Activated CD4-positive, alpha-beta T cell treated with anti-CD3 and anti-CD28 coated beads, Interleukin-2, amount 50 U/mL, for 48 hours (primary cell): ENCODE measurements at places on chromosomes 6 and 20.
A peak's percentile ranks its signal among the peaks of the same experiment; 100 is the strongest.

DNA sequence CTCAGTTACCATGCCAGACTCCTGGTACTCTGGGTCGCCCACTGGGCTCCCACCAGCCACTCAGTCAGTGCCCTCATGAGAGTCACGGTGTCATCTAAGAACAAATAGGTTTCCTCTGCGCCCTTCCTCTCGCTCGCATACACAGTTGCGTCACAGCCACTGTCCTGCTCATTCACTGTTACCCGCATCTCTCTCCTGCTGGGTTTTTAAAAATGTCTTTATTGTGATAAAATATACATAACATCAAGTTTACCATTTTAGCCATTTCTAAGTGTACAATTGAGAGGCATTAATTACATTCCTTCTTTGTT is 4.0 kb downstream of the TEAD3 start:
- no peak for DNase-seq

- no peak for DNase-seq
Measured at GRCh38 chr6:4180652-4181255, 45.4 kb upstream of the ECI2 start.

DNA sequence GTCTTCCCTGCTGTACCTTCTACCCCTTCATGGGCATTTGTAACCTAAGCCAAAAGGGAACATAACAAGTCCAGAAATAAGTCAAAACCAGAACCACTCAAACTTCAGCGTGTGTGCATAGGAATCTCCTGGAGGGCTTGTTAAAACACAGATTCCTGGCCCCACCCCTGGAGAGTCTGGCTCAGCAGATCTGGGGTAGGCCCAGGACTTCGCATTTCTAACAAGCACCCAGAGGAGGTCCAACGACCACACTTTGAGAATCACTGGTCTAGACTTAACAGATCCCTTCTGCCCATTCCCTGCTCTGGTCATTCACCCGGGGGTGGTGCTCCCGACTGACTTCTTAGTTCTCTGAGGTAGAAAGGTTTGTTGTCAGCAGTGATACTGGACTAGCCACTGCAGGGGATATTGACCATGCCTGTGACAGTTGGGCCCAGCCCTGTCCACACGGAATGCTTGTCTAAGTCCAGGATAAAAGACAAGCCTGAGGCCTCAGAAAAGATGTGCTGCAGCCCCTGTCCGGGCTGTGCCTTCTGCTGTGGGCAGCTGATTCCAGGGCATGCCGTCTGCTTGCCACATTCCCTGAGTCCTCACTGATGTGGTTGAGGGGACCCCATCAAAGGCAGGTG is 68.6 kb downstream of the SYNJ2 start:
- no peak for DNase-seq

GRCh38 chr6:152571089-152571488 is 66.1 kb downstream of the SYNE1 start:
- DNase-seq: no peak

- DNase-seq: no peak
Measured at GRCh38 chr6:121984956-121985355, 414.5 kb upstream of the HSF2 start.

GRCh38 chr6:168394606-168395005 is 46.4 kb upstream of the SMOC2 start:
- no peak for DNase-seq

GRCh38 chr20:25588491-25588890 is 3.2 kb upstream of the NINL start:
- no peak for DNase-seq

GRCh38 chr6:75762063-75762462 is 13.0 kb downstream of the MYO6 start:
- DNase-seq: no peak

- DNase-seq: no peak
Measured at GRCh38 chr6:107620732-107621131, 130.8 kb downstream of the SOBP start.

DNA sequence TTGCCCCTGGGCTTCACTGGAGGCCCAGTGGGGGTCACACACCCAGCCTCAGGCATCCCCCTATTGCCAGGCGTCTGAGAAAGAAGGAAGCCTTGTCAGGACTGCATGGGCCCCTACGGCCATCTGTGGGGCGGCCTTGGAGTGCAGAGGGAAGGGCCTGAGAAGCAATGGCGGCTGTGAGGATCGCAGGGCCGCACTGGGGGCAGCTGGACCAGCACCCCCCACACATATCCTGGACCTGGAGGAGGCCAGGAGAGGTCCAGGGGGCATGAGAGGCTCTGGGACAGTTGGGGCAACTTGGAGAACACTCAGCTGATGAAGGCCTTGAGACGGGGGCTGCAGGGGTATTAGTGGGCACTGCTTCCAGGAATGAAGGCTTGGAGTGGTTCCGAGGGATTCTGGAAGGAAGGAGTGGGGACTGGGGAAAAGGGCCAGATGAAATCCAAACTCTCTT is 16.5 kb downstream of the MDFI start:
- no peak for DNase-seq

GRCh38 chr6:28809947-28810658 is 113.7 kb downstream of the TRIM27 start:
- DNase-seq: no peak

GRCh38 chr6:31689249-31690110 is 8.6 kb upstream of the LY6G5C start:
- no peak for DNase-seq

- DNase-seq: no peak
Measured at GRCh38 chr6:168884050-168884645, 369.5 kb downstream of the THBS2 start.

DNA sequence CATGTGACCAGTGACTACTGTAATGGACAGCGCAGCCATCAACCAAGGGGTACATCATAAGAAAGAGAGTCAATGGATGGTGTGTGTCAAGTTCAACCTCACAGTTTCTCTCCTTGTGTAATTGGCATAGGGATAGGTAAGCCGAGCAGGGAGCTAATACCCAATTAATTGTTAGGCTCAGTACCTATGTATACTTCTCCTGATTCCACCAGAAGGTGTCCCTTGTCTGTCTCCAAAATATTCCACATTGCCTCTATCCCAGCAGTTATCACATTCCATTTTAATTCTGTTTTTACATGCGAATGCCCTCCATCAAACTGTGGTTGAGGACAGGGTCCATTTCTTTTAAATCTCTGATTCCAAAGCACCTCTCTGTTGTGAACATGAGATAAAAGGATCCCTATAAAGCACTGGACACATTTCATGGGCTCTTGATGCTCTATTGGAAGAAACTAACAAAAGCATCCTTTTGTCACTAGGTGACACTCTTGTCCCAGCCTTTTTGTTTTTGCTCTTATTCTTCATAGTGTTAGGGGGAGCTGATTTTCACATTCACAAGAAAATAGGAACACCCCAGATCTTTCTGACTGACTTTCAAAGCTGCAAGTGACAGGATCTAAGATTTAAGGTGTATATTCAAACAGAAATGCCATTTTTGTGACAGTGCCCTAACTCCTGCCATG is 38.9 kb downstream of the FBXO9 start:
- DNase-seq: no peak

DNA sequence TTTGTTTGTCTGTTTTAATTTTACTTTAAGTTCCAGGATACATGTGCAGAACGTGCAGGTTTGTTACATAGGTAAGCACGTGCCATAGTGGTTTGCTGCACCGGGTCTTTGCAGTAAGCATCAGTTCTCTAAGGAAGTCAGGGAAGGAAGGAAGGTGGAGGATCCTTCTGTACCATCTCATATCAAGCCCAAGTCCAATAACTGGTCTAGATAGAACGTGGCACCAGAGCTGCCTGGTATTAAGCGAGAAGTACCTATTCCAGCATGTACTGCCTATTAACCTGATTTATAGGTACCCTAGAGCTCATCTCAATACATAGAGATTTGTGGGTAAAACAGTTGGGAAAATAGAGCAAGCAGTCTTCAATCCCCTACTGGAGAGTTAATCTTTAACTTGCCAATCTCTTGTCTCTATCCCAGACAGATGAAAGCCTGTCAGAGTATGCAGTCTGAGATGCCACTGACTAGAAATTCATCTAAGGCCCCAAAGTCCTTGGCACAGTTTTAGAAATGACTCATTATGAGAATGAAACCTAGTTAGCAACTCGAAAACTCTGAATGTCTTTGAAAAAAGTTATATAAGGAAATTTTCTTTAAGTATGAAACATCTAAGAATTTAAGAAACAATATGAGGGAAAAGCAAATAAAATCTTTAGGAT is 144.9 kb downstream of the TFAP2A start:
- no peak for DNase-seq

DNA sequence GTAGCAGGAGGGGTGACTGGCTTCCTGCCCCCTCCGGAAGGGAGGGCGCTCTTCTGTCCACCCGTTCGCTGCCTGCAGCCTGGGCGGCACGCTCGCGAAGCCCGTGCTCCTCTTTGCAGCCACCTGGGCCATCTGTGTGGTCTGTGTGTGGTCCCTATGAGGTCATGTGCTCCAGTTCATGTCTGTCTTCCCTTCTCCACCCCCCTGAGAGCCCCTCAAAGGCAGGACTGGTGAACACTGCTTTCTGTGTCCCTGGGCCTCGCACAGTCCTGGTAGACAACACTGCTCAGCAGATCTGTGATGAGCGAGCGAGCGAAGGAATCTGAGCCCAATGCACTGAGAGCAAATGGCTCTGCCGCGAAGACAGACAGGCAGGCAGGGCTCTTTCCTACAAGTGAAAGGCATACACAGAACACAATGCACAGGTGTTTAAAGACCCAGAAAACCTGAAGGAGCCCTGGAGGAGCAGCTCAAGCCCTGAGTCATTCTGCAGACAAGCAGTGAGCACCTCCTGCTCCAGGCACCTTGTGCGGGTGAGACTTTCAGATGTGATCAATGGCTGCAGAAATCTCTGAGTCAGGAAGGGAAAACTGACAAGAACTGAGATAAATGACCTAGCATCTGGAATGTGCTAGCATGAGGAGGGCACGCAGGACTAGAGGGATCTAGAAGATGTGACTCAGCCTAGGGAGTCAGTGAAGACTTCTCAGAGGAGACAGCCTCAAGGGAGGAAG is 27.1 kb downstream of the PPP1R3G start:
- DNase-seq: no peak

- DNase-seq: no peak
Measured at GRCh38 chr6:291204-291696, 1.0 kb upstream of the DUSP22 start.

GRCh38 chr6:119352001-119352400 is 2.4 kb upstream of the MAN1A1 start:
- DNase-seq: no peak

- no peak for DNase-seq
Measured at GRCh38 chr6:93580446-93580845, 161.1 kb upstream of the EPHA7 start.

DNA sequence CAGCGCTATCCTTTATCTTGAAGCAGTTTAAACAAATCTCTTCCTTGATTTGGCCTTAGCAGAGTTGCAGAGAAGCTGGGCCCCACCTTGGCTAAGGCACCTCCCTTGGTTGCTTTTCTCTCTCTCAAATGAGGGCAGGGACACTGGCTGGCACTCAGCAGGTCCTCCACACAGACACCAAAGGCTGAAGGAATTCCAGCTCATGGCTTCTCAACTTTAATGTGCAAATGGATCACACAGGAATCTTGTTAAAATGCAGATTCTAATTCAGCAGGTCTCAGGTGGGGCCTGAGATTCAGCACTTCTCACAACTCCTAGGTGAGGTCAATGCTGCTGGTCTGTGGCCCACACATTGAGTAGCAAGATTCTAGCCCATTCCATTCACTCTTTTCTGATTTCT is 25.7 kb downstream of the RIMS4 start:
- DNase-seq: no peak

DNA sequence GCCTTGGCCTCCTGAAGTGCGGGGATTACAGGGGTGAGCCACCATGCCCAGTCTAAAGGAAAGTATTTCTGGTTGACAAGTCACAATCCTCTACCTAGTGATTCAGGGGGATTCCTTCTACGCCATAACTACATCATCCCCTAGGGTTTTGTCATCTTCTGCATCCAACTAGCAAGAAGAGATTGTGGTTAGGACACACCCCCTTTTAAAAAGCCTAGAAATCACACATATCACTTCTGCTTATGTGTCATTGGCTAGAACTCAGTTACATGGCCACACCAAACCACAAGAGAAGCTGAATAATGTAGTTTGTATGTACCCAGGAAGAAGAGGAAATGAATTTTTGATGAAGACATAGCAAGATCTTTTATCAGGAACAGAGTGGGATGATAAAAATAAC is 14.7 kb upstream of the CHD6 start:
- DNase-seq: no peak

DNA sequence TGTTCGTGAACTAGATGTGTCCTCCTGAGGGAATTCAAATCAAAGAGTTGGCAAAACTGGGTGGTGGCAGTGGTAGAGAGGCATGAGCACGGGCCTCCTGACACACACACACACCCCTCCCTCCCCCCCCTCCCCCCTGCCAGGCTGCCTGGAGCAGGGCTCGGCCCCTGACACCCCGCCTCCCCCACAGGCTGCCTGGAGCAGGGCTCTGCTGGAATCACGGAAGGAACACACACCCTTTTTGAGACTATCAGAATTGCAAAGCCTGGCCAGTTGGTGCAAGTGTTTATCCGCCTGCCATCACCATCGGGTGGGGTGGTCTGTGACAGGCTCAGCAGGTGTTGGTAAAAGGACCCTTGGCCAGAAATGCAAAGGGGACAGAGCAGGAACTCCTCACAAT is 59.0 kb downstream of the FAM120B start:
- no peak for DNase-seq

- DNase-seq: no peak
Measured at GRCh38 chr6:57024321-57024720, 22.2 kb upstream of the KIAA1586 start.

DNA sequence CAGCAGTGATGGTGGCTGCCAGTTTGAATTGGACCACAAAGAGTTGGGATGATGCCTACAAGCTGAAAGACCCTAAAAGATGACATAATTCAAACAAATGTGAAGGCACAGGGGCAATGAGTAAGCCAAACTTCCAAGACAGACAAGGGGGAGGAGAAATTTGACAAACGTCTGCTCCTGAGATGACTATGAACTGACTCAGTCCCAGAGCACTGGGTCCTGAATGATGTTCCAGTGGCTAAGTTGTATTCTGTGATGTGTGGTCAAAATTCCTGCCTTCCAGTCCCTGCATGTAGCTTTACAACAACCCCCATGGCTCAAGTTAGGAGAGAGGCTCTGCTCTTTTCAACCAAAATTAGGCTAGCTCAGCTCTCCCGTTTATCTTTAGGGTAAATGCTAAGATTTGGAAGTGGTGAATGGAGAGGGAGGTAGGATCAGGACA is 86.1 kb upstream of the SIRPA start:
- DNase-seq: no peak

GRCh38 chr6:132298344-132298949 is 102.8 kb downstream of the MOXD1 start:
- DNase-seq: peak; percentile 23

GRCh38 chr6:136624347-136624746 is 74.1 kb upstream of the MAP7 start:
- DNase-seq: no peak
